CD4-positive, alpha-beta T cell treated with Interleukin-17A for 1 hour (primary cell): ENCODE measurements at places on chromosomes 13 and 19.

DNA sequence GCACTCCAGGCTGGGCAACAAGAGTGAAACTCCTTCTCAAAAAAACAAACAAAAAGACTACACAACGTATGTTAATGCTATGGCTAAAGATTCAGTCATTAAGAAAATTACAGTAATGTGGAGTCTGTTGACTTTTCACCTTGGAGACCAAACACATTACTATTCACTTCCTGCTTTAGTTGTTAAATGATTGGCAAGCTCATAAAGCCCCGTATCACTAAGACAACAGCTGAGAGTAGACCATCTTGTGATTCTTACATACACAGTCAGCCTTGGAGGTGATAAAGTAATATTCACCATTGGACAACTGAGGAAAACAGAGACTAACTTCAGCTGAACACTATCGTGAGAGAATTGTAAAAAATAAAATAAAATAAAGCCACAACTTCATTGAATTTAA is 86.5 kb downstream of the KCTD12 start:
- peak; percentile 25 for DNase-seq

DNA sequence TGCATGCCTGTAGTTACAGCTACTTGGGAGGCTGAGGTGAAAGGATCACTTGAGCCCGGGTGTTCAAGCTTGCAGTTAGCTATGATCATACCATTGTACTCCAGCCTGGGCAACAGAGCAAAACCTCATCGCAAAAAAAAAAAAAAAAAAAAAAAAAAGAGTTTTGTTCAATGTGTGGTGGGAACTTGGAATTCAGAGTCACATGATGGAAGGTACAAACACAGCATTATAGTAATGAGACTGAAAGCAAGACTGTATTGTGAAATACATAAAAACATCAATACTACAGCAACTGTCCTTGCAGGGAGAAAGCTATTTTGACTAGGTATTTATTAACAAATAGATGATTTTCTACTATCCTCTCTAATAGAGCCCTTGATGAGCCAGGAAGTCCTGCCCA is 393.2 kb downstream of the DLEU7 start:
- DNase-seq: no peak

DNA sequence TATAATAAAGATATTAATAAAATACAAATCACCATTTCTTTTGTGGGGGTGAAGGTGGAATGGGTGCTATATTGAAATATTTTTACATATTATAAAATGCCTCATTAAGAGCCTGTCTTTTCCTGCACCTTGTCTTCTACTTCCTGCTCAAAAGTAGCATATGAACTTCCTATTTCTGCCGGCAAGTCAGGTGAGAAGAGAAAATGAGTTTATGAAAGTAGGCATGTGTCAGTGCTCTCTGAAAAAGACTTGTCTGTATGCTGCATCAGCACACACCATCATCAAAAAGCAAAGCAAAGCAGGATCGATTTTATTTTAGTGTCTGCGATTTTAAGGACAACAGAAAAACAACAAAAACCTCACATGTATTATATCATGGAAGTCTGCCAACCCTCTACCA is 114.2 kb downstream of the RAP2A start:
- no peak for DNase-seq

GRCh38 chr13:32497589-32497988 is 41.0 kb downstream of the N4BP2L2 start:
- DNase-seq: no peak

DNA sequence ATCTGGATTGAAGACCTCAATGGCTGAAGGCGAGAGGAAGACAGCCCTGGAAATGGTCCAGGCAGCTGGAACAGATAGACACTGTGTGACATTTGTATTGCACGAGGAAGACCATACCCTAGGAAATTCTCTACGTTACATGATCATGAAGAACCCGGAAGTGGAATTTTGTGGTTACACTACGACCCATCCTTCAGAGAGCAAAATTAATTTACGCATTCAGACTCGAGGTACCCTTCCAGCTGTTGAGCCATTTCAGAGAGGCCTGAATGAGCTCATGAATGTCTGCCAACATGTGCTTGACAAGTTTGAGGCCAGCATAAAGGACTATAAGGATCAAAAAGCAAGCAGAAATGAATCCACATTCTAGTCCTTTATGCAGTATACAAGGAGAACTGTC is 1.2 kb downstream of the POLR1D start:
- DNase-seq: no peak
